NCI-H2081 treated with DMSO at 0.1 percent for 48 hours (cell line): ENCODE measurements at places on chromosomes 13 and 19.

DNA sequence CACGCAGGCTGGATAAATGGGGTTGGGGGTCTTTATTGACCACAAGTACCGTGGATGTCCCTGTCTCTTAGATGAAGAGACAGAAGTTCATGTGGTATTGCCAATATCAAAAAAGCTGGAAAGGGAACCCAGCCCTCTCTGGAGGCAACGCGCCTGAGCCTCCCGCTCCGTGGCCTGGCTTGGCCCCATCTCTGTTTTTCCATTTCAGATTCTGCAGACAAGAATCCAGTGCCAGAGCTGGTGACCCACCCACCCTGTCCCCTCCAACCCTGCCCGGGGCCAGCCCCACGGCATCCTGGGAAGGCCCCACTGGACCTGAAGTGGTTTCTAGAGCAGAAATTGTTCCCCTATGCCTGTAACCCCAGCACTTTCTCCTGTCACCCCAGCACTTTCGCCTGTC lies 57.7 kb downstream of the PTPRS start:
- DNase-seq, result no peak

DNA sequence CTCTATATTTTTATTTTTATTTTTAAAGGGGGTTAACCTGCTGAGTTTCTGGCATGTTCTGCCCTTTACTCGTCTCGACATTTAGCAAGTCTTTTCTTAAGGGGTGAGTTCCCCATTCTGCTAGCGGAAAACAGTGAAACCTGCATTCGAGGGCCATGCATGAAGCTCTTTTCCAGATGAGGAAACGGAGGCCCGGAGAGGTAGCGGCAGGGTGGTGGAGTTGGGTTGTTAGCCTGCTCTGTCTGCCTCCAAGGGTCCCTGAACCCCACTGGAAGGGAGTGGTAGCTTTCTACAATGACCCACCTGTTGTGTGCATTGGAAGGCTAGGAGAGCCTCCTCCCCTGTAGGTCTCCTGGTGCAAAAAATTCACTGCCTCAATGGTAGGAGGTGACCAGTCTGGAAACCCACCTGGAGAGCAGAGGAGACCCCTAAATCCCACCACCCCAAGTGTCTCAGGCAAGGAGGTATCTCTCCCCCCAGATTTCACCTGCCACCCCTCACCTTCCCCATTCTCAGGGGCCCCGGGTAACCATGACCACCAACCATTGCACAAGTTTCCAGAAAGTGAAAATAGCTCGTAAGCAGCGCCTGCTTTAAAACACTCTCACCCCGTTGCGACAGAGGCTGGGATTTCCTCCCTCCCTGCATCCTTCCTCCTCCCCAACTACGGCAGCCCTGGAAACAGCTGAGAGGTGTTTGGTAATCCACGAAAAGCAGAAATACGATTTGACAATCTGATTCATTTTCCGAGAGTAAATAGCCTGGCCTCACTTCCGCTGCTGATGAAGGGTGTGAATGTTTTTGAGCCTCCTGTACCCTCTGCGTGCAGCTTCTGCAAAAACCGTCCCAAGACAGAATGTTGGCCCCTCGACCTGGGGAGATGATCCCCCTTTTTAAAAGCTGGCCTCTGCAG lies 3.5 kb downstream of the KLF2 start:
- no peak for DNase-seq

GRCh38 chr19:14354445-14354844 lies 26.8 kb upstream of the ADGRE5 start:
- DNase-seq, result no peak

DNA sequence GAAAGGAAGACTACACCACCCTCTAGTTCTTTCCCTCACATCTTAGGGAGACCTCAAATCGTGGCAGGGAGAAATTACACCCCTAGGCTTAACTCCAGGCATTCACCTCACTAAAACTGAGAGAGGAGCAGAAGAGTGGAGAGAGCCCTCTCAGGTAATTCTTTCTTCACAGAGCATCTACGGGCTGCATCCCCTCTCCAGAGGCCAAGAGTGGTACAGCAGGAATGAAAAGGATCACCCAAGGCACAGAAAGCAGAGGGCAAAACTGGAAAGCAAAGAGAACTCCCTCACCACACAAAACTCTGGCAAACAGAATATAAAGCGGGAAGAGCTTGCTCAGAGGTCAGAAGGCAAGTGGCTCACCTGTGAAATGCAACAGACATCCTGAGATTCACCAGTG lies 661.2 kb downstream of the TBC1D4 start:
- DNase-seq, result no peak

DNA sequence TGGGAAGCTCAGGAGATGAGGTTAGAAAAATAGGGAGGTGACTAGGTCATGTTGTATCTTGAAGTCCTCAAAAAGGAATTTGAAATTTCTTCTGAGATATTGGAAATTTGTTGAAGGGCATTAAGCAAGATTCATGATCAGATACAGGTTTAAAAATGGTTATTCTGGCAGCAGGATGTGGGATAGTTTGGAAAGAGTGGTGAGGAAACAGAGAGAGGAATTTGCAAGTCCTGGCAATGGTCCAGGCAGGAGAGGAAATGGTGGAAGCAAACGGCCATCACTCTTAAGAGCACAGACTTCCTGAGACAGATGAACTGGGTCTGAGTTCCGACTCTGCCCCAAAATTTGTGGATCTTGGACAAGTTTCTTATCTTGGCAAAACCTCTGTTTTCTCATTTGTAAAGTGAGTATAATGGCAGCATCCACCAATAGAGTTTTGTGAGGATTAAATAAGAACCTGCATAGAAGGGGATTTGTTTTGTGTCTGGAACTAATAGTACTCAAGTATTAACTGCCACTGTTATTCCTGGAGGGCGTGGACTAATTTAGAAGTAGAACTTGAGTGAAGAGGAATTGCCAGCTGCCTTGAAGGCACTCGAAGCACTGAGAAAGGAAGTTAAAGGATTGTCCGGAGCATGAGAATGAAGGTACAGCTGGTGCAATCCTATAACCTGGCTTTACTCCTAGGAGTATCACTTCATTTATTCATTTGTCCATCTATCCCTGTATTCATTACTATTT lies 99.6 kb downstream of the CCNA1 start:
- no peak for DNase-seq

- DNase-seq, result no peak
Measured at GRCh38 chr19:7870571-7871436, 3.4 kb downstream of the PRR36 start.

DNA sequence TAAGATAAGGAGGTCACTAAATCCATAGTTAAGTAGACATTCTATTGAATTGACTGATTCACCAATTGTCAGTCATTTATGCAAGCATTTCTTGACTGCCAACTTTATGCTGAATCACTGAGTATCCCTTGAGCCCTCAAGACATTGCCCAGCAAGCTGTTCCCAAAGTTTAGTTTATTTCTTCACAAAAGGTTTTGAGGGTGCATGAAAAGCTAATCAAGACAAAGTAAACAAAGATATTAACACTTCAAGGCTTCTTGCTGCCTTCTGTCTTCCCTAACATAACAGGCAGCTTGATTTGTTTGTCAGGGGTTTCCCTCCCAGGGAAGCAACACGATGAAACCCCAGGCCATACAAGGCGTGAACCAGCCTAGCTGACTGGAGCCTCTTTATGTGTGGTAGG lies 374.4 kb downstream of the SPRY2 start:
- no peak for DNase-seq

DNA sequence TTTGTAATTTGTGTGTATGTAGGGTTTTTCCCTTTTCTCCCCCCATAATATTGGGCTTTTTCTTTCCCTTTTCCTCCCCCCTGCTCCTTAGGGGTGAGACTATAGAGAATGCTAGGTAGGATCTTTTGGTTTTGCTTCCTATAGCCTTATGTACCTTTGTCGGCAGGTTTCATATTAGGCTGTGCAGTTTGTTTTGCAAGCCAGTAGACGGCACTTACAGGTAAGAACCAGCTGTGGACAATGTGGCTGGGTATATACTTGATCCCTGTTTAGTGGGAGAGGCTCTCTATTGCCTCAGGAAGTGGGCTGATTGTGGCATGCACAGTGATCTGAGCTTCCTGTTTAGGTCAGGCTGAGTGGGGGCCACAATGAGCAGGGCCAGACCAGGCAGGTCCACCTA lies 359.2 kb upstream of the OBI1 start:
- DNase-seq, result no peak

DNA sequence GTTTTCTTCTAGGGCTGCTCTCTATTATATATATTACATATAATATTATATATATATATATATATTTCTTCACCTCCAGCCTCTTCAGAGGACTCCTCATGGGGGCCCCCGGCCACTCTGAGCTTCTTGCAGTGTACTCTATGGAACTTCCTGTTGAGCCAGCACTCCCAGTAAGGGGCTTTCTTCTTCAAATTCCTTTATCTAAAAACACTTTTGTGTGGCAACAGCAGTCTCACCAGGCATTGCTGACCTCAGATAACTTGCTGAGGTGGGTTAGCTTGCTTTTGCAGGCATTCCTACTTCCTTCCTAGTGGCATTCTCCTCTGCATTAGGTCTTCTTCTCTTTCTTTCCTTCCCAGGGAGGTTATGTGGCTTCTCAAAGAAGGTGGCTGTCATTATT lies 381.5 kb downstream of the MYO16 start:
- DNase-seq, result no peak

GRCh38 chr19:34994286-34994642 lies 5.9 kb upstream of the GRAMD1A start:
- DNase-seq, result no peak

DNA sequence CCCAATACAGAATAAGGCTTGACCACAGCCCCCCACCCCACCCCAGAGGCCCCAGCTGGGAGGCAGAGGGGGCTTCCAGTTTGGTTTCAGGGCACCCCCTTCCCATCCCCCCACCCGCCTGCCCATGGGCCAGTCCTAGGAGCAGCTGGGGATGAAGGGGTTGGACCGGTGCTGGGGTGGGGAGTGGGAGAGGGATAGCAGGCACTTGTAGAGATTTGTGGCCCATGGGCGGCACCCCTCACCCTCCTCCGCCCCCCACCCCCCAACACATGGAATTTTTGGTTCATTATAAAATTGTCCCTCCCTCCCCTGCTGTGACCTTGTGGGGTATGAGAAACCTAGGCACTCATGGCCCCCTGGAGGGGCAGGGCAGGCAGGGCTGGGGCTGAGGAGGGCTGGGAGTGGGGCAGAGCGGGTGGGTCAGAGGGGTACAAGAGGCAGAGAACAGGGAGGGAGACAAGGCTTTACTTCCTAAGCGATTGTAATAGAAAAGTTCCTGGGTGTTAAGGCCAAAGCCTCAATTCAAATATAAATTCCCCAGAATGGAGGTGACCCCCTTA lies 5.3 kb upstream of the GSK3A start:
- DNase-seq, result no peak

- no peak for DNase-seq
Measured at GRCh38 chr13:76854894-76855293, 31.3 kb downstream of the KCTD12 start.

- no peak for DNase-seq
Measured at GRCh38 chr13:94612050-94612449, 10.4 kb downstream of the GPR180 start.

DNA sequence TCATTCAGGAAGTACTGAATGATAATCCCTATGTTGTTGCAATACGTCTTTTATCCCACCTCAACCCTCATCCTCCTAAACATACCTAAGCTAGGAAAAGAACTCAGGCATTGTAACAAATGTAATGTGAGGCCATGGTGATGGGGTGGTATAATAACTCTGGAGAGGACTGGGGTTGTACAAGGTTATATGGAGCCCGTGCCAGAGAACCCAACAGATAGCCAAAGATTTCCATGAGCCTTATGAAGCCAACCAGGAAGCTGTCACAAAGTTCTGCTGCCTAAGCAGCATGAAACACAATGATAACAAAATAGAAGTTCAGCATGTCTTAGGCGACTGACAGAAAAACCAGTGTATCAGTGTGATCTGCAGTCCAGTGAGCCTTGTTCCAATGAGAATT lies 394.1 kb upstream of the NBEA start:
- no peak for DNase-seq

DNA sequence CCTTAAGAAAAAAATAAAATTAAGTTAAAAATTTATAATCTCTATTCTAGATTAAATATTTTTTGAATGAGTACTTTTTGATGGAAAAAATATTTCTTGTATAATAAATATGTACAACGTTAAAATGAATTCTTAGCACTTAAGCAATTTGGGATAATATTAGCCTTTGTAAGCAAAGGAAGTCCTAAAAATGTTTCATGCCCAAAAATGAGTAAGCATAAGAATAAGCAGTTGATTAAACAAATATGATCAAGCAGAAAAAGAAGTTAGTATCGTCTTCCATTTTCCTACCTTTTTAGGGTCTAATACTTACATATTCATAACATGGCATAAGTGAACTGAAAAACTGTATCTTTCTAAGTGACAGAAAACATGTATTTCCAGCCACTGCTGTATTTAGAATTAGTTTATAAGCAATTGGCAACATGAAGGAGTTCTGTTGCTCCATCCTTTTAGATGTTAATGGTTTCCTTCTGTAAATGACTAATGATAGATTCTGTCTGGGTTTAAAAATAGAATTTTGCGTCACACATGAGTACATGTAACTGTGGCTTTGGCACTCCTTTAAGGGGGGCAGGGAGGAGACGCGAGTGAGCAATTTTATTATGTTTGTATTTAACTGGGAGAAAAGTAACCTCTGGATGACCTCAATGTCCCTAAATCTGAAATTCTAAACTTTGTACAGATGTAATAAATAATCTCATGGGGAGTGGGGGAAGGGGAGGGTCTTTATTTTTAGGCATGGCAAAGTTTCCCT lies 237.4 kb downstream of the RGCC start:
- DNase-seq, result peak; percentile 4

- DNase-seq, result peak; percentile 52
Measured at GRCh38 chr13:112689303-112690245, at the start of gene ATP11A. TSS of gene ATP11A (plus strand) at chr13:112690038. CDS start at chr13:112690417, 379 bp downstream.

- DNase-seq, result peak; percentile 93
Measured at GRCh38 chr19:3516675-3517207, 10.6 kb downstream of the FZR1 start.

- DNase-seq, result no peak
Measured at GRCh38 chr13:40064154-40065097, 409.0 kb downstream of the COG6 start.

GRCh38 chr13:46595885-46596275 lies 42.9 kb downstream of the LRCH1 start:
- DNase-seq, result no peak

GRCh38 chr13:110377178-110377825 lies 70.2 kb downstream of the COL4A2 start:
- DNase-seq, result no peak

- DNase-seq, result no peak
Measured at GRCh38 chr13:23129331-23129730, 51.4 kb upstream of the SGCG start.

DNA sequence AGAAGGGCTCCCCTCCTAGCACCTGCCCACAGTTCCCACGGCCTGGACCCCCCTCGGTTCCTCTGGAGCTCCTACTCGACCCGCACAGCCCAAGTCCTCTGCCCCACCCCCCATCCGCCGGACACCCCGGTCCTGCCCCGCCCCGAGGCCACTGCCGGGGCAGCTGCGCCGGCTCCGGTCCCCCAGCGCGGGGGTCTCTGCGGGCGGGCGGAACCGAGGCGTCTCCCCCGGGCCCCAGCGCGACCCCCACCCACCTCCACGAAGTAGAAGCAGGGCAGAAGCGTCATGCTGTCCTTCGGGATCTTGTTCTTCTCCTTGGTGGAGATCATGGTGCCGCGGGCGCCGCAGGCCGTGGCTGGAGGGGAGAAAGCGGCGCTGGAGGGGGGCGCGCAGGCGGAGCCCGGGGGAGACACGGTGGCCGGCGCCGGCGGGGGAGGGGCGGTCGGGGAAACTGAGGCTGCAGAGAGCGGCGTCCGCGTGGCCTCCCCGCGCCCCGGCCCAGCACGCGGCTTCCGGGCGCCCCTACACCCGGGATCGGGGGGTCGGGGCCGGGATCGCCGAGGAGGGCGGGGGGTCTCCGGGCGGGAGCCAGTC lies 427 bp downstream of the PLPPR3 start:
- DNase-seq, result no peak
